Suprapubic skin (tissue), 4 donors: ENCODE measurements at places on chromosomes 2 and 18.

- no peak overlapping the region for H3K4me3 ChIP-seq
- no peak overlapping the region for H3K27ac ChIP-seq
- H3K36me3 ChIP-seq = peaks cover 31% of the 10 kb centered on the region
- H3K4me1 ChIP-seq = no peaks in the 10 kb centered on the region
- DNase-seq = no peak
Measured at GRCh38 chr2:215367662-215368492, 56.0 kb downstream of the ATIC start.

DNA sequence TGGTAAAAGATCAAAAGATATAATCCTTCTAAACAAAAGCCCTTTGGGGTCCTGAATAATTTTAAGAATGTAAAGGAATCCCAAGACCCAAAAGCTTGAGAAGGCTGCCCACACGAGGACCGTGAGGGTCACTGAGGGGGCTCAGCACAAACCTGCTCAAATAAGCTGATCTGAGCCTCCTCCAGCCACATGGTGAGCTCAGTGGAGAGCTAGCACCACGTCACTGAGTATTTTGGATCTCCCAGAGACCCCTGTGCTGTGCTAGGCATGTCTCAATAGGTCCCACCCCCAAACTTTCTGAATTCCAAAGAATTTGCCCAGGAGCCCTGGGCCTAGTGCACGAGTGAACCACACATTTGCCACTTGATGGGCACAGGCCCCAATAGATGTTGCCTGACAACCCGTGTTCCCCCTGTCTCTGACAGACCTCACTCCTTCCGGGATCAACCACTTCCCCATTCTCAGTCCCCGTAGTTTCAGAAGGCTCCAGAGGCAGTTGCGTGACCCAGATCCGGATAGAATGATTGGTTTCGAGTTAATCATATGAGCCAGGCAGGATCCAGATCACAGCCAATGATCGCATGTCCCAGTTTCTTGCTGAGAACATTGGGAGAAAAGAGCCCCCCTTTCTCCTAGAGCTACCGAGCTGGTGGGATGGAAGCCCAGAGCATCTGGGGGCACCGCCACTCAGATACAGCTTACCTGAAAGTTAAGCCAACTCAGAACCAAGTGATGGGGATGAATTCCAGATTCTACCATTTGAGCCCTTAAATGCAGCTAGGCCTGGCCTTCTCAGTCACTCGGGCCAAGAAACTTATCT, 203.8 kb downstream of the TNS1 start:
- H3K4me1 ChIP-seq = peaks cover 16% of the 10 kb centered on the region
- no peak overlapping the region for H3K27ac ChIP-seq
- no peak overlapping the region for H3K4me3 ChIP-seq
- H3K36me3 ChIP-seq = peaks cover 22% of the 10 kb centered on the region
- H3K27me3 ChIP-seq = no peaks in the 10 kb centered on the region
- peak; percentile 63 for DNase-seq

DNA sequence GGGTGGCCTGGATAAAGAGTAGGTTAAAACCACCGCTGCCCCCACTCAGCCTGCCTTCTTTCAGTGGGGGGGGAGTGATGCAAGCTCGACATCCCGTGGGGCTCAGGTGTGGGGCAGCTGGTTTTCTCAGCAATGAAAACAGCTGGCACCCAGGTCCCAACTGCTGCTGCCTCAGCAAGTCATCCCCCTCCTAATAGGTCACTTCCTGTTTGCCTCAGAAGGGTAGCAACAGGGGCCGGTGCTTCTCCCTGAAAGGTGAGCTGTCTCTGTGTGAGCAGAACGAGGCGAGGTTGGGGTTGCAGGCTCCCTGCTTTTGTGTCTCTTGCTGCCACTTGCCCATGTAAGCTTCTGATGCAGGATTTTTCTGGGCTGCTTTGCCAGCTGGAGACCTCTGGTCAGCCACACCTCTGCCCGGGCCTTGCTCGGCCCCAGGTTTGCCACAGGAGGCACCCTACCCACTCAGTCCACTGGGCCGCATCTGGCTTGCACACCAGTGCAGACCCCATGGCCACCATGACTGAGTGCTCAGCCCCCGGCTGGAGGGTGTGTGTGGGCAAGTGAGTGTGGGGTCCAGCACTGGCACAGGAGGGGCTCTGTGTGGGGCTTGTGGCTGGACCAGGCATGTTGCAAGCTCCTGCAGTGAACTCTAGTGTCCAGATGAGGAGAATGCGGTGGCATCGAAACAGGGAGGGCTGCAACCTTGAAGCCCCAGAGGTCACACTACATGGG, 11.5 kb upstream of the ASB1 start:
- no peak overlapping the region for H3K27ac ChIP-seq
- H3K4me3 ChIP-seq = no peak overlapping the region
- no peak for DNase-seq
- H3K36me3 ChIP-seq = no peaks in the 10 kb centered on the region
- peaks cover 8% of the 10 kb centered on the region for H3K4me1 ChIP-seq

GRCh38 chr2:133420788-133421187, 147.5 kb downstream of the NCKAP5 start:
- no peak for DNase-seq
- peaks cover 55% of the 10 kb centered on the region for H3K4me1 ChIP-seq
- no peaks in the 10 kb centered on the region for H3K36me3 ChIP-seq
- H3K27me3 ChIP-seq = no peaks in the 10 kb centered on the region

GRCh38 chr18:8857806-8858205, 152.4 kb downstream of the MTCL1 start:
- H3K4me3 ChIP-seq = no peak overlapping the region
- DNase-seq = no peak
- H3K27me3 ChIP-seq = no peaks in the 10 kb centered on the region
- no peaks in the 10 kb centered on the region for H3K4me1 ChIP-seq

DNA sequence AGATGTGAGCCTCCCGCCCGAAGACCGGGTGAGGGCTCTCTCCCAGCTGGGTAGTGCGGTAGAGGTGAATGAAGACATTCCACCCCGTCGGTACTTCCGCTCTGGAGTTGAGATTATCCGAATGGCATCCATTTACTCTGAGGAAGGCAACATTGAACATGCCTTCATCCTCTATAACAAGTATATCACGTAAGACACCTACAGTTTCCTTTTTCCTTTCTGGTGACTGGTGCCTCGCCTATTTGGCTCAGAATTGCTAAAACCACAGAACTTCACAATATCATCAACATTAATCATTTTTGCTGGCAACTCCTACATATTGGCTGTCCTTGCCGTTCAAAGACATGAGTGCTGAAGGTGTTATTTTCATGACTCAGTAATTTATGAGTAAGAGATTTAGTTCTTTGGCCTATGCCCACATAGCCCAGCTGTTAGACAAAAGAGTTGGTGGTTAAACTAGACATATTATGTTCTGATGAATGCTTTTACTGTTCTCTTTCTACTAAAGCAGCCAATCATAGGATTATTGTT, 2.2 kb downstream of the STAMBP start:
- DNase-seq = no peak
- H3K27ac ChIP-seq = peak overlapping the region; percentile 47
- H3K27me3 ChIP-seq = no peaks in the 10 kb centered on the region
- peaks cover 29% of the 10 kb centered on the region for H3K36me3 ChIP-seq
- no peak overlapping the region for H3K4me3 ChIP-seq

GRCh38 chr2:229666811-229667210, 47.5 kb downstream of the DNER start:
- no peaks in the 10 kb centered on the region for H3K36me3 ChIP-seq
- no peak overlapping the region for H3K4me3 ChIP-seq
- H3K27ac ChIP-seq = no peak overlapping the region
- H3K4me1 ChIP-seq = no peaks in the 10 kb centered on the region
- no peaks in the 10 kb centered on the region for H3K27me3 ChIP-seq

DNA sequence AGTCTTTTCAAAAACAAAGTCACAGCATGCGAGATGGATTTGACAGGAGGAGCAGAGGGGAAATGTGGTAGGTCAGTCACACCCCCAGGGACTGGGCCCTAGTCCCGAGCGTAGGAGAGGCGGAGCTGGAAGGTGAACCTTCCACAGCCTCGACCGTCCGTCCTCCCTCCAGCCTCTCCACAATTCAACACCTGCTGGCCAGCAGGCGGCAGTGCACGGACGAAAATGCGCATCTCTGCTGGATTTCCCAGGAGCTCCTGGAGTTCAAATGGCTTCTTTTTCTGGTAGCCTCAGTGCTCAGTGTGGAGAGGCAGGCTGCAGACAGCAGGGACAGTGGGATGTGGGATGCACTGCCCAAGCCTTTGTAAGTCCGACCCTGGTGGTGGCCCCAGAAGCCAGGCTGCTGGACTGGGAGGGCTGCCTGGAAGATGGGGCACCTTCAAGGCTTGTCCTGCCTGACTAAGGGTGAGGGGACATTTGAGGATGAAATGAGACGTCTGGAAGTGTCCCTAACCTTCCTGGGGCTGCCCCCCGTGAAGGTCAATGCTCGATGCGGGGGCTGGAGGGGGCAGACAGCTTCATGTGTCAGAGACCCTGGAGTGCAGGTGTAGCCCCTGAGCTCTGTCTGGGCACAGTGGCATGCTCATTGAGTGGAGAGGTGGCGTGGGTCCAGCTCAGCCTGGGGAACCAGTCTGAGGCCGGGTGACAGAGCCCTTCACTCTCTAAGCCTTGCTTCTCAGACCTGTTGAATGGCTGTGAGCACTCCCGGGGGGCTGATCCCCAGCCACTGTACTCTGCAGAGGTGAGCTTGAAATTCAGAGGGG, 189.5 kb downstream of the TFCP2L1 start:
- no peak overlapping the region for H3K27ac ChIP-seq
- no peaks in the 10 kb centered on the region for H3K36me3 ChIP-seq
- no peak overlapping the region for H3K4me3 ChIP-seq
- peaks cover 5% of the 10 kb centered on the region for H3K4me1 ChIP-seq
- H3K27me3 ChIP-seq = no peaks in the 10 kb centered on the region

DNA sequence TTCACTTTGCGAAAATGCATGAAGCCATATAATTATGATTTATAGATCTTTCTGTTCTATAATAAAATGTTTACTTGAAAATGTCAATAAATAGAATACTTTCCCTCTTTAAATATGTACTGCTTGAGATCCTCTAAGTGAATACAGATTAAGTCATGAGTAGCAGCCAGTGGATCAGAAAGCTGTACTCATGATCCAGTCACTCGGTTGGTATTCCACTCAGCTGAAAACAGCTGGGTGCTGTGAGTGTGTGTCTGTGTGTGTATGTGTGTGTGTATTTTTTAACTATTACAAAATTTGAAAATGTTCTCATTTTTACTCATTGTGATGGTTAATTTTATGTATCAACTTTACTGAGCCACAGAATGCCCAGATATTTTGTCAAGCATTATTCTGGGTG, 141.6 kb upstream of the CYP26B1 start:
- no peaks in the 10 kb centered on the region for H3K4me1 ChIP-seq
- no peak overlapping the region for H3K27ac ChIP-seq
- no peaks in the 10 kb centered on the region for H3K27me3 ChIP-seq
- H3K4me3 ChIP-seq = no peak overlapping the region
- H3K36me3 ChIP-seq = no peaks in the 10 kb centered on the region
- DNase-seq = no peak

DNA sequence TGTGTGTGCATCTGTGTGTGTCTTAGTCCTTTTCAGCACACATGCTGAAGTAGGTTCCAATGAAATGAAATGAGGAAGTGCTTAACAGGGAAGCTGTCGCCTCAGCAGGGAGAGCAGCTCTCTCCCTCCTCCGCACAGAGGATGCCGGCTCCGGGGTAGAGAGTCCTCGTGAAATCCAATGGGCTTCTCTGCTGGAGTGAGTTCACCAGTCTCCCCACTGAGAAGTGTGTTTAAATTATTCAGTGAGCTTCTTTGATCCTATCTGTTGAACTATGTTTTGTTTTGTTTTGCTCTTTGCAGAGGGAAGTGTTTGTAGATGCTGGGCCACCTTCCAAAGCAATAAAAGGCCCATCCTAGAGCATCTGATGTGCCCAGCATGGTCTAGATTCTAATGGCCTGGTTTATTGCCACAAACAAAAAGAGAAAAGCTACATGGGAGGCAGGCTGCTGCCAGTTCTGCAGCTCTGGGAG, 6.7 kb downstream of the PPP1R7 start:
- H3K27ac ChIP-seq = no peak overlapping the region
- no peaks in the 10 kb centered on the region for H3K27me3 ChIP-seq
- H3K4me3 ChIP-seq = no peak overlapping the region
- no peak for DNase-seq
- peaks cover 57% of the 10 kb centered on the region for H3K36me3 ChIP-seq
